Inflammatory macrophage treated with lipopolysaccharide for 1 hour (primary cell): ENCODE measurements at places on chromosomes 12 and 14.
A peak's percentile ranks its signal among the peaks of the same experiment; 100 is the strongest.

DNA sequence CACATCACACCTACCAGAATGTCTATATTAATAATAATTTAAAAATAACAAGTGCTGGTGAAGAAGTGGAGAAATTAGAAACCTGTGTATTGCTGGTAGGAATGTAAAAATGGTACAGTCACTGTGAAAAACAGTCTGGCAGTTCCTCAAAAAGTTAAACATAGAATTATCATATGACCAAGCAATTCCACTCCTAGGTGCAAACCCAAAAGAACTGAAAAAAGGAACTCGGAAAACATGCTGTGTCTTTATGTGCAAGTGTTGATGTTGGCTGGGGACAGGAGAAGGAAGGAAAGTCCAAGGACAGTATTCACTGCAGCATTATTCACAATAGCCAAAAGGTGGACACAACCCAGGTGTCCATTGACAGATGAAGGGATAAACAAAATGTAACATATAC is 146.5 kb downstream of the TTC7B start:
- no peak for DNase-seq

- DNase-seq: no peak
Observed at GRCh38 chr12:79559591-79559990, 131.2 kb downstream of the PAWR start.

DNA sequence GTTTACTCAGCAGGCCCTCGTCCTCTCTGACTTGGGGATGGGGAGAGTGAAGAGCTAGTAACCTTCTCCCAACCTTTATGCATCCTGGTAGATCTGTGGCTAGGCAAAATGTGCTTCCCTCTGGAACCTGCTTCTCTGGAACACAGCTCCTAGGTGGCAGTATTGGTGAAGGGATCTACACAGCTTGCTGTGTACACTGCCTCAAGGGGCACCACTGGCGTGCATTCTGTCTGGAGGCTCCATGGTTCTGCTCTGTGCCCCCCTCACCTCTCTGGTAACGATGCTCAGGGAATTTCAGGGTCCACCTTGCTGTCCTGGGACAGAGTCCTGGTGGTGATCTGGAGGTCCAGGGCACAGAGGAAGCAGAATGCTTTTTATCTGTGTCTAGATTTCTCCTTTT is 43.5 kb upstream of the KCNA5 start:
- DNase-seq: no peak

GRCh38 chr12:24500421-24500820 is 448.5 kb downstream of the BCAT1 start:
- DNase-seq: no peak

GRCh38 chr14:21852061-21852664 is 178.5 kb upstream of the OR4E1 start:
- DNase-seq: peak; percentile 58

- no peak for DNase-seq
Observed at GRCh38 chr12:103799857-103800771, 40.9 kb downstream of the NT5DC3 start.

DNA sequence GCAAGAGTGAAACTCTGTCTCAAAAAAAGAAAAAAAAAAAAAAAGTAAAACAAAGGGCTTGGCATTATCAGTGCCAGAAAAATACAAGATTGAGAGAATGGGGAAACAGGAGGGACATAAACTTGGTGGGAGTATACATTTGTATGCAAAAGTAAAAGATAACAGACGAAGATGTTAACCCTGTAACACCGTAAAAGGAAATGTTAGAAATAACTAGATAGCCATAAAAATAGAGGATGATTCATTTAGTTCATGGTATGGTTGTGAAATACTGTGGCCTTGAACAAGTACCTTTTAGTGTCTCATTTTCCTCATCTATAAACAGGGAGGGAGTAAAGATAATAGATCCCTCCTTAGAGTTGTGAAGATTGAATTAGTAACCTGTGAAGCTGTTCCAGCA is 33.3 kb downstream of the ATP2A2 start:
- peak; percentile 43 for DNase-seq

DNA sequence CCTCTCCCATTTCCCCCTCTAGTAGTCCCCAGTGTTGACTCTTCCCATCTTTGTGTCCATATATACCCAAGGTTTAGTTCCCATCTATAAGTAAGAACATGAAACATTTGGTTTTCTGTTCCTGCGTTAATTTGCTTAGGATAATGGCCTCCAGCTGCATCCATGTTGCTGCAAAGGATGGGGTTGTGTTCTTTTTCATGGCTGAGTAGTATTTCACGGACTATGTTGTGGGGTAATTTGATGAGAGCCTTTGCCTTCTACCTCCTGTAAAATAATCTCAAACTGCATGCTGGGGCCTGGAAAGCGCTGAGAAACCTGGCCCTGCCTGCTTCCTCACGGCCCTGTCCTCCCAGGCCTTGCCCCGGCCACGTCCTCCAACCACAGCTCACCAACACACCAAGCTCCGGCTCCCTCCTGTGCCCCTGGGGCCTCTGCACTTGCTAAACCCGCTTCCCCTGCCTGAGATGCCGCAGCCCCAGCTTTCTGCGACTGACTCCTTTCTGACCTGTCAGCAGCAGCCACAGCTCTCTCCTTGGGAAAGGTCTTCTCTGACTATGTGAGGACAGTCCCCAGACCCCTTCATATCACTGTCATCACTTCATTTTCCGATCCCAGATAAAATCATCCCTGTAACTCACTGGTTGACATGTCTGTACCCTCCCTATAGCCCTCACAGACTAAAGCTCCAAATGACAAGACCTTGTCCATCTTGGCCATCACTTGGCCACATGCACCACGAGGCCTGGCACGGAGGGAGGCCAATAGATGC is 19.8 kb downstream of the ITPK1 start:
- no peak for DNase-seq

DNA sequence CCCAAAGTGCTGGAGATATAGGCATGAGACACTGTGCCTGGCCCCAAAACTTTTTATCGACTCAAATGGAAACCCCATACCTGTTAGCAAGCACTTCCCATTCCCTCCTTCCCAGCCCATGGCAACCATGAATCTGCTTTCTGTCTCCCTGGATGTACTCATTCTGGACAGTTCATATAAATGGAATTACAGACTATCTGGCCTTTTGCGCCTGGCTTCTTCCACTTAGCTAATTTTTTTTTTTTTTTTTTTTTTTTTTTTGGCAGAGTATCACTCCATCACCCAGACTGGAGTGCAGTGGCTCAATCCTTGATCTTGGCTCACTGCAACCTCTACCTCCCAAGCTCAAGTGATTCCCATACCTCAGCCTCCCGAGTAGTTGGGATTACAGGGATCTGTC is 134.5 kb upstream of the MED13L start:
- no peak for DNase-seq

DNA sequence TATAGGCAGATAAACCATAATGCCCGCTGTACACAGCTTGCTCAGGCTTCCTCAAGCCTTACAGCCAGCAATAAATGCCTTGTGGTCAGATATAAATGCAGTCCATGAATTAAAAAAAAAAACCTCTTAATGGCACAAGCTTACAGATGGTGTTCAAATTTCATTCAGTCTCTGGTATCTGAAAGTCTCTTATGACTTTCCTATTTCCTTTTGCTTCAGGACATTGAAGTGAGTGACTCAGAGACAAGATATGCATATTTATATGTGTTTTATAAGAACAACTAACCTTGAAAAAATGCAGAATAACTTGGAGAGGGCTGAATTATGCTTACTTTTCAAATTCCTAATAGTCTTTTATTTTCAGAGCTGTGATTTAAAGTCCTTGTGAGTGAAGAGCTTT is 426.9 kb upstream of the MIS18BP1 start:
- no peak for DNase-seq

GRCh38 chr14:53432378-53432802 is 279.3 kb upstream of the DDHD1 start:
- no peak for DNase-seq

GRCh38 chr12:56040151-56040550 is 1.6 kb upstream of the RPS26 start:
- no peak for DNase-seq
